ENCODE measurements at places on chromosomes 6 and 20.

- no peak for DNase-seq
These were observed 53.6 kb downstream of the MDGA1 start for GRCh38 chr6:37643851-37644672.

- no peak for DNase-seq
These were observed 869.9 kb downstream of the KIF16B start for GRCh38 chr20:15703171-15703911.

DNA sequence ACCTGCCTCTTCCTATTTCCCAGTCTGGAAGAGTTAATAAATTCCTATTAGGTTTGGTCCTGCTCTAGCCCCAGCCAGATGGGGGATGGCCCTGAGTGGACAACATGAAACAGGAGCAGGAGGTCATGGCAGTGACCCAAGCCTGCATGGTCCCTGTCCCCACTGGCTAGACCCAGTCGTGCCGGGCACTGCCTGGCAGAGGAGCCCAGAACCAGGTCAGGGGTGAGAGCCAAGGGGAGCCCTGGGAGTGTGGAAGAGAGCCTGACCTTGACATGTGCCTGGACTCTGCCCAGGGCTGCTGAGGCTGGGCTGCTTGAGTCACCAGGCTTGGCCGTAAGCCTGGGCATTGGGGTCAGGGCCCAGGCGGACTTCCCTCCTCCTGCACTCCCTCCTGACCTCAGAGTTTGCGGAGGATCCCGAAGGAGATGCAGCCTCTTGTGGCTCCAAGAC, 3.6 kb downstream of the AVP start:
- DNase-seq: no peak

GRCh38 chr6:71510057-71510713, 221.6 kb downstream of the OGFRL1 start:
- no peak for DNase-seq

DNA sequence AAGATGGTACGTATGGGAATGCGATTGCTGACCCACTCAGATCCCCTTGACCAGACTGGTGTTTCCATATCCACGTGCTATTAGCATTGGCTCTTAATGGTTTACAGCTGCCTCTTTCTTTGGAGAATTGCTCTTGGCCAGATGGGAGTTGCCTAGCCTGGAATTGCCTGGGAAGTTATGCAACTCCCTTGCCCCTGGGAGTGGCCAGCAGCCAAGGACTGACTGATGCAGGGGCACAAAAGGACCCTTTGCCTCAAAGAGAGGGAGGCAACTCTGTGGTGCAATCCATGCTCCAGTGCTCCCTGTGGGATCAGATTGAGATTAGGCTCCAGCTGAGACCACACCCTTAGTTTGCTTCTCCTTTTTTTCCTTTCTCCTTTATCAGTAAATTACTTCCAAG, 203.5 kb upstream of the JAG1 start:
- DNase-seq: no peak

DNA sequence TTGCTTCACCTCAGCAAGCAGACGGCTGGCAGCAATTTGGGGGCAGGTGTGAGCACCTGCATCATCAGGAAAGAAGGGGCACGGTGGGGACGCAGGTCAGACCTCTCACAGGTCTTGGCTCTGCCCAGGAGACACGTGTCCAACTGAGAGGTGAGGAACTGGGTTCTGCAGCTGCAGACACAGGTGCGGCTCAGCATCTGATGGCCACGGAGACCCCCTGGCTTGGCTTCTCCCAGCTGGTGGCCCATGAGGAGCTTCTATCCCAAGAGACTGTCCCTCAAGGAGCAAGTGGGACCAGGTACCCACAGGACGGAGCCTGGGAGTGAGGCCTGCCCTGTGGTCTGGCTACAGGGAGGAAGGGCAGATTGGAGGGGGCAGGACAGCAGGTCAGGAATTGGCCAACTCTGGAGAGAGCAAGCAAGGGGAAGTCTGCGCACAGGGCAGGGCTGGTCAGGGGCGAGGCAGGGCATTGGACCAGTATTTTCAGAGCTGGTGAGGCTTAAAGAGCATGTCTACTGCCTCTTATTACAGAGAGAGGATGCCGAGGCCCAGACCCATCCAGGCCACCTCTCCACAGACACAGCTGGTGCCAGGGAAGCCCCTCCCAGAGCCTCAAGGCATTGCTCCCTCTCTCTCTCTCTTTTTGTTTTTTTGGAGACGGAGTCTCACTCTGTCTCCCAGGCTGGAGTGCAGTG, 4.2 kb downstream of the STMN3 start:
- no peak for DNase-seq

DNA sequence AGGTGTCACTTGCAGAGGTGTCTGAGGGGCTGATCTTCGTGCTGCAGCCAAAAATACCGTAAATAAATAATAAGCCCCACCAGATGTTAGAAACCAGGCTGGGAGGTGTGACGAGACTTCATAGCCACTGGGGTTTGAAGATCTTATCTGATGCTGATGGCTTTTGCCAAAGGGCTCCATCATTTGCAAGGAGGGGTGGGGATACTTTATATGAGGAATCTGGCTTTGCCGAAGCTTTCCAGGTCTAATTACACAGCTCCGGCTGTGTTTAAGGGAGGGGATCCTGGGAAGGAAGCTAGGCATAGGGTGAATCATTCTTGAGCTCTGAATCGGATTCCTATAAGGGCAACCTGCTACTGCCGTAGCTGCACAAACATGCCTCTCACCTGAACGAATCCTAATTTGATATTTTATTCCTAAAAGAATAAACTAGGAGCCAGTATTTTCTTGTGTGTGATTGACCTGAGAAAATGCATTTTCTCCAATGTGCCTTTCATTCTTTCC, 249.6 kb downstream of the SOD2 start:
- DNase-seq: no peak

DNA sequence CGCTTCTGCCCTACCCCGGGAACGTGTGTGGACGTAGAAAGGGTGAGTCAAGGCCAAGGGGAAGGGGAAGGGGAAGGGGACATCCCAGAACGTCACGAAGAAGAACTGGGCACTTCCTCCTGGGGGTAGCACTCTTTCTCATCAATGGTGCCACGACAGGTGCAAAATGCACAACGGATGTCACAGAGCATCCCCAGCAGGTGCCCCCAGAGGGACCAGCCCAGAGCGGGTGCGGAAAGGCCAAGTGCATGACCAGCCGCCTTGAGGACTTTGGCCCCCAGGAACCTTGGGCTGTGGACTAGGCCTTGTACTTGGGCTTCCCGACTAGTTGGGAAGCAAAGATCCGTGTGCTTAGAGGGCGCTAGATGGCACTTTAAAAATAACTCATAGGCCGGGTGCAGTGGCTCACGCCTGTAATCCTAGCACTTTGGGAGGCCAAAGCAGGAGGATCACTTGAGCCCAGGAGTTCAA, 12.1 kb upstream of the SRC start:
- DNase-seq: peak; percentile 89

GRCh38 chr6:30834646-30835045, 49.7 kb upstream of the DDR1 start:
- DNase-seq: no peak

DNA sequence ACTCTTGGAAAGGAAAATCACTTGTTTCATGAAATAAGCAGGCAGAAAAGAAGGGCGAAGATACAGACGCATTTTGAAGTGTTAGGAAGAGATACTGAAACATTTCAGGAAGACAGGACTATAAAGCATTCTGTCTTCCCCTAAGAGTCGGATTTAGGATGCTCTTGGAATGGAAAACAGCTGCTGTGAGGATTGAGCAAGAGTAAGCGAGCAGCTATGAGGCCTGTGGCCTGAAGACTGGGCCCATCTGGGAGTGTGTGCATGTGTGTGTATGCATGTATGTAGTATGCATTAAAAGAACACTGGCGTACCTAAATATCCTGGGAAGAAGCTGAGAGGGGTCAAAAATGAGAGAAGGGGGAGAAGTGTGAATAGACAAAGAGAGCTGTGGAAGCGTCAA, 83.6 kb downstream of the SIM1 start:
- no peak for DNase-seq

DNA sequence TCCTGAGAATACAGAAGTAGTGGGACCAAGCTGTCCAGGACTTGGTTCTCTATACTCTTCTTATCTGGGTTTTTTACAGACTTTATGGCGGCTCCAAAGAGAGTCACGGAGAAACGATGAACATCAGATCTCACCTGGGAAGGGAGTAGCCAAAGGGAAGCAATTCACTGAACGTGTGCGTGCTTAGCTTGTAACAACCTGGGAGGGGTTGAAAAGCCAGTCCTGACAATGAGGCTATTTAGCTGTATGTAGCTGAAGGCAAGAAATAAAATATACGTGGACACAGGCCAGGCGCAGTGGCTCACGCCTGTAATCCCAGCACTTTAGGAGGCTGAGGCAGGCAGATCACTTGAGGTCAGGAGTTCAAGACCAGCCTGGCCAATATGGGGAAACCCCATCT, 18.2 kb upstream of the RBL1 start:
- no peak for DNase-seq

DNA sequence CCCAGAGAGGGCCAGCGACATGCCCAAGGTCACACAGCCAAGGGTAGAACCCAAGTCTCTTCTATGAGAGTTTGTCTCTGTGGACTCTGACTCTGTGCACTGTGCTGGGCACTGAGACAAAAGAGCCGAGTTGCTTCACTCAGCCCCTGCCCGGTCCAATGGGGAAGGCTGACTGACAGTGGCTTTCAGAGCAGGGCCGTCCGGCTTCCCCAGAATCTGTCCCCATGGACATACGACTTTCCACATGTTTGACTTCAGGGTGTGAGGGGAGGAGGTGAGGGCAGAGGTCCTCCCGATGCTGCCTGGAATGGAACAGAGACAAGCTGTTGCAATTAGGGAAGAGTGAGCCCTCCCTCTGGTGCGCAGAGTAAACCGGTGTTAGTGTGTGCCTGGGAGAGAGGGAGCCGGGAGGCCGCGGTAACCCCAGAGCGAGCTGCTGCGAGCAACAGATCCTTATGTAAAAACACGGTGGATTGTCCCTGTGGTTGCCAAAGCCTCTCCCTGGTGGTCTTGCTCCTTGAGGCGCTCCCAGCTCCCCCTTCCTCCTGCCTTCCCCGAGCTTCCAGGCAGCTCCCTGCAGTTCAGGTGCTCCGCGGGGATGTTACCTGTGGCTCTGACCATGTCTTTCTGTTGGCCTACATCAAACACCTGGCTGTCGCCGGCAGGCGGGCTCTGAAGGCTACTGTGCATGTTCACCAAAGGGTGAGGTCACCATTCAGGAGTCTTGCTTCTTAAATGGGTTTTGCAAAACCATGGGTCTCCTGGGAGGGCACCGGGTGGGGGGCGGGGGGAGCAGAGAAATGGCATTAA, 672 bp downstream of the SIRPA start:
- DNase-seq: peak; percentile 38

DNA sequence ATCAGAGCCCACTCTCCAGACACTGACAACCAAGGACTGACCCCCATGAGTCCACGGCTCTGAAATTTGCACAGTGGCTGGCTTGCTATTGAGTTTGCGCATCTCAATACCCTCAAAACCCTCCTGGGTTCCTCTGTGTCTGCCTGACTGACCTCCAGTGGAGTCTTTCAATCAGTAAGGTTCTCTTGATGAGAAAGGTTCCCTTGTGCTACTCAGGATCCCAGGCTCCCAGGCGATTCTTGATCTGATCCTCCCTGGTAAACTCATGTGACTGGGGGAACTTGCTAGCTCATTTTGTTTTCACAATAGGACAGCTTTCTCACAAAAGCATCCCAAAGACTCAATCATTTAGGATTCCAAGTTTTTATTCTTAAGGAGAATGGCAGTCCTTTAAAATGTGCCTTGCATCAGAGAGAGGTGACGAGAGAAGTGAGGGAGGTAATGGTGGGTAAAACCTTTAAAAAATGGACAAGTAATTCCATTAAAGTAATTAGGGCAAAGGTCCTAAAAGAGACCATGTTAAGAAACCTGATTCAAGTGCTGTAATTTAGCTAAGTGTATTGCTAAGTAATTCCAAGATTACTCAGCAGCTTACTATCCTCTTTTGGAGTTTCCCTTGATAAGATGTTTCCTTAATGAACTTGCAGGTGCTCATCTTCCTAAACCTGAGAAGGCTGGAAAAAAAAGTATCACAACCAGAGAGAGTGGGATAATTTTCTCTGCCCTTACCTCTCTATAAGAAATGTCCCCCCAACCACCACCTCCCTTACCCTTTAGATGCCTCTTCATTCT, 304.7 kb upstream of the SGK1 start:
- DNase-seq: no peak

DNA sequence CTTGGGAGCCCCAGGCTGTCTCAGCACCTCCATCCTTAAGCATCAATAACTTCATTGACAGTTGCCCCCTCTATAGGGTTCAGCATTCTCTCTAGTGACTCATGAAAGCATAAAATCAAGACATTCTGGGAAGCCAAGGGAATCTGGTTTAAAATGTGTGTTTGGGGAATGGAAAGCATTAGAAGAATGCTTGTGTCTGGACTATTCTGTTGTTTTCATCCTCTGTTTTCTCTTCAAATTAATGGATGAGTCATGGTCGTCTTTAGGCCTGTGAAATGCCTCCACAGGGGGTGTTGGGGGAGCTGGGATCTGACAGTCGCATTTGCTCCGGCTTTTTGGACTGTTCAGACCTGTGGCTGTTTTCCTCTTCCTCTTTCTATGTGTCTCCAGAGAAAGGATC, 279.7 kb downstream of the CDC5L start:
- no peak for DNase-seq

- no peak for DNase-seq
These were observed 27.6 kb upstream of the MCUR1 start for GRCh38 chr6:13841936-13842335.

DNA sequence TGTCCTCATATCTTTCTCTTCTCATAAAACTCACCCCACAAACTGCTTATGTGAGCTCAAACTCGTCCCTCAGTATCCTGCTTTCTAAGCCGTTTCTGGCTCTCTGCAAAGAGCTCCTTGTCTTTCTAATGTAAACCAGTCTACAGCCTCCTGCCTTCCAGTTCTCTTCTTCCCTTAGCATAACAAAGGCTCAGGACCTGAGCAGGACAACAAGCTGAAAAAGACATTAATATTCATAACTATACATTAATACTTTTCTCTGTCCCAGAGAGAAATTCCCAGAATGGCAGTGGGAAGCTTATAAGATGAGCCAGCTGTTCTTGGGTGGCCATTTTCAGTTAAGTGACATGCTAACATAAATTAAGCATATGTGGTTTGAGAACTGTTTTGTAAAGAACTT, 207.0 kb upstream of the TCF21 start:
- no peak for DNase-seq

GRCh38 chr20:1555952-1556351, 1.6 kb downstream of the SIRPD start:
- no peak for DNase-seq

DNA sequence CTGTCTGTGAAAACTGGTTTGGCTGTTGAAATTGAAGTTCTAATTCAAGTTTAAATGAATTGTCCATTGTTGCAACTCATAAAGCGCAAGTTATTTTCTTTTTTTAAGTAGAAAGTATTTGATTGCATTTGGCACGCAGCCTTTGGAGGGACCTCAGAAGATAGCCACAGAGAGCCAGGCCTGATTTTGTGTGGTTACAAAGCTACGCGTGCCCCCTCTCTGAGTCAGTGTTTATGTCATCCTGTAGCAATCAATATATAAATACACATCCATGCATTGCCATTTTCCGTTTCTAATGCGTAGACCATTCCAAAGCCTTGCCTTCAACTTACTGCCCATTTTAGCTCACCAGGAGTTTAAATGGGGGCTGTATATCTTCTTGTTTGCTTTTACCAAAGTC, 173.2 kb downstream of the TMEM242 start:
- no peak for DNase-seq
